ENCODE measurements at places on chromosomes 5 and 9.

GRCh38 chr5:132177691-132178149 lies 49.9 kb downstream of the P4HA2 start:
- no peak for DNase-seq

GRCh38 chr5:147863454-147864158 lies 14.9 kb upstream of the SCGB3A2 start:
- DNase-seq, result no peak

- DNase-seq, result no peak
Observed at GRCh38 chr5:53087621-53088121, 21.9 kb downstream of the MOCS2 start.

DNA sequence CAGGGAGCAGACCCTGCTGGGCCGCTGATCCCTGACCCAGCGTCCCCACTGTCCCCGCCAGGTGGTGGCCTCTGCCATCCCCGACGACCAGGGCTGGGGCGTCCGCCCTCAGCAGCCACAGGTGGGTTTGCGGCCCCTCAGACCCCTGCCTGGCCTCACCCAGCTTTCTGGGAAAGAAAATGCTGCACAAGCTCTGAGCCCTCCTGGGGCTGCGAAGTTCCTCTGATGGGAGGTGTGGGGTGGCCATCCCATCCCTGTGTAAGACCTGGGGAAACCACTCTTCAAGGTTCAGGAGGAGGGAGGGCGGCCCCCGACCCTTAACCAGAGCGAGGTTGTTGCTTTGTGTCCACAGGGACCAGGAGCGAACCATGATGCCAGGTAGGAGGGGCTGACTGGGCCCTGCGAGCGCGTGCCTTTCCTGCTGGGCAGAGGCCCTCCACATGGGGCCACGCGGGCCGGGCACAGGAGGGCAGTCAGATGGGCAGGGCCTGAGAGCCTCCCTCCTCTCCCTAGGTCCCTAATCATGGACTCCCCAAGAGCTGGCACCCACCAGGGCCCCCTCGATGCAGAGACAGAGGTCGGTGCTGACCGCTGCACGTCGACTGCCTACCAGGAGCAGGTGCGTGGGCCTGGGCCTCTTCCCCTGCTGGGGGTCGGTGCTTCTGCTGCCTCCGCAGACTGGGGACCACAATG lies 7.7 kb downstream of the NOXA1 start:
- no peak for DNase-seq

Data from thoracic aorta (tissue), 2 donors.